ENCODE measurements at places on chromosomes 16 and 17. TPM values are rescaled to one million over a fixed set of nuclear protein-coding genes. Genes with fewer than 3 reads are reported as not detected.

DNA sequence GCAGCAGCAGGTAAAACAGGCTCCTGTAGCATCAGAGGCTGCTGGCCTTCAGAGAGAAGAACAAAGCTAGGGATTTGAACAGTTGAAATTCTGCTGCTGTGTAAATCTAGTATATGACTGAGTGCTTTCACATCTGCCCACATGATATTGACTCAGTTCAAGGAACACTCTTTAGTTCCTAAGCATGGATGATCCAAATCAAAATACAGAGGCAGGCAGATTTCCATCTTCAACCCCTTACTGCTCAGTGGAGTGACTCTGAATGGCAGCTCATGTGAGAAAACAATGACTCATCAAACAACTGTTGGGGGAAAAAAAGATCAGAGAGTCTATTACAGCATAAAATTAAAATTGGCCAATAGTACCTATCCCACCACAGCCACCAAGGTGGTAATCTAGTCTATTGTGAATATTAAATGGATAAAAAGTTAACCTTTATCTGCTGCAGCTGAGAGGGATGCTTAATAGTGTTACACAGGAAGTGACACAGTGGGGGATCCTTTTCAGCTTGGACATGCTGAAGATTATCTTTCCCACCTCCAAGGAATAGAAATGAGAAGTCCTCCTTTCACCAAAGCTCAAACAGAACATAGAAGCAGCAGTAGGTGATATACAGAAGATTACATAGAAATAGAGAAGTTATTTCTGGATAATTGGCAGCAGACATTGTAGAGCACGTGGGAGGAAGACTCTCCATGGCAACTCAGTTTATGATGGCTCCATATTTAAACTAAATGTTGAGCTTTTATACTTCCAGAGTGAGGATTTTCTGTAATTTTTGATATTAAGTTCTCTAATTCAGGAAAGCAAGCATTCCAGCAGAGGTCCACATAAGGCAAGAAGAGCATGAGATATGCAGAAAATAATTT lies 239.7 kb upstream of the ERCC4 start:
- H3K27ac ChIP-seq = no peak overlapping the region
- no peak overlapping the region for H3K4me3 ChIP-seq
- no peak for DNase-seq
- H3K4me1 ChIP-seq = no peaks in the 10 kb centered on the region
- no peaks in the 10 kb centered on the region for H3K36me3 ChIP-seq
- no peaks in the 10 kb centered on the region for H3K27me3 ChIP-seq

The MEIOB gene
- total RNA-seq = not detected

DNA sequence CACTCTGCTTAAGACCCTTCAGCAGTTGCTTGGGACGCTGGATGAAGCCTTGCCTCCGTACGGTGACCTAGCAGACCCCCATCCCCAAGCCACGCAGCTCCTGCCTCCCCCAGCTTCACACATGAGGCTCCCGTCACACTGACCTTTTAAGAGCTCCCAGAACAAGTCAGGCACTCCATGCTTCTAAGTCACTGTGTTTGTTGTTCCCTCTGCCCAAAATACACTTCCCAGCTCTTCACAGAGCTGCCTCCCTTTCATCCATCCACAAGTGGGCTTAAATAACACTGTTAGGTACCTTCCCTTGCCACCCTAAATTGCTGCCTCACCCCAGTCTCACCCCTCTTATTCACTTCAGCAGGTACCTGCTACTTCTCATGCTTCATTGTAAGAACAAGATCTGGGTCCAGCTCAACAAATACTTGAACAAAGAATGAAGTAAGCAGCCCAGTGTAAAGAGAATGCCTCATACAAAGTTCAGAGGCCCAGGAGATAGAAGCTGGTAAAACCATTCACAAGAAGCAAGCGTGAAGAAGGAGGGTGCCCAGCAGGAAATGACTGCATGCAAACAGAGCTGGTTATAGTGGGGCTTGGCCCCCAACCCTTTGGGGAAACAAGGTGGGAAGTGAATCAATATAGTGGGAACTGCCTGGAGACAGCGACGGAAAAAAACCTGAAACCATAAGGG lies 5.8 kb downstream of the ZC3H7A start:
- no peak overlapping the region for H3K27ac ChIP-seq
- peaks cover 70% of the 10 kb centered on the region for H3K4me1 ChIP-seq
- no peak for DNase-seq
- H3K27me3 ChIP-seq = no peaks in the 10 kb centered on the region
- no peaks in the 10 kb centered on the region for H3K36me3 ChIP-seq

The SDK2 gene
- total RNA-seq = 0.44 TPM

DNA sequence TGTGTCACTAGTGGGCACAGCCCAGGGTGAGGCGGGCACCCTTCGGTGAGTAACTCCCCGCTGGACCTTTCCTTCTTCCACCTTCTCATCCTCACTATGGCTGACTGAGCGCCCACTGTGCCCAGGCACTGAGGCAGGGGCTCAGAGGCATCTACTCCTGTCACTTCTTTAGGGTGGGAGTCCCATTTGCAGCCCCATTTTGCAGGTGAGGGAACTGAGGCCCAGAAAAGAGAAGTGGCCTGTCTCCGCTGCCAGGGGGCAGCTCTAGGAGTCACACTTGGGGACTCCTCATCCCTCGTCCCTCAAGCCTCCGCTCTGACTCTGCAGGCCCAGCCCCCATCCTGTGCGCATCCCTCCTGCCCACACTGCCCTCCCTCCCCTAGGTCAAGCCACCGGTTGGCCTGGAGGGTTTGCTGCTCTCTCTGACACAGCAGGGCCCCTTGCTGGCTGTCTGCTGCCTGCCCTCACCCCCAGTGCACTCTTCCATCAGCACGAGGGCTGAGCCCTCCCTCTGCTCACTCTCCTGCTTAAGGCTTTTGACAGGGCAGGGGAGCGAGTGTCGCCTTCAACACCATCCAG lies 62.4 kb downstream of the CNGB1 start:
- DNase-seq = no peak
- no peaks in the 10 kb centered on the region for H3K36me3 ChIP-seq
- H3K4me1 ChIP-seq = no peaks in the 10 kb centered on the region
- no peaks in the 10 kb centered on the region for H3K27me3 ChIP-seq
- no peak overlapping the region for H3K27ac ChIP-seq
- H3K4me3 ChIP-seq = no peak overlapping the region

Data from CD8-positive, alpha-beta memory T cell (primary cell).